Naive thymus-derived CD8-positive, alpha-beta T cell (primary cell): ENCODE measurements at places on chromosomes 13 and 19.

DNA sequence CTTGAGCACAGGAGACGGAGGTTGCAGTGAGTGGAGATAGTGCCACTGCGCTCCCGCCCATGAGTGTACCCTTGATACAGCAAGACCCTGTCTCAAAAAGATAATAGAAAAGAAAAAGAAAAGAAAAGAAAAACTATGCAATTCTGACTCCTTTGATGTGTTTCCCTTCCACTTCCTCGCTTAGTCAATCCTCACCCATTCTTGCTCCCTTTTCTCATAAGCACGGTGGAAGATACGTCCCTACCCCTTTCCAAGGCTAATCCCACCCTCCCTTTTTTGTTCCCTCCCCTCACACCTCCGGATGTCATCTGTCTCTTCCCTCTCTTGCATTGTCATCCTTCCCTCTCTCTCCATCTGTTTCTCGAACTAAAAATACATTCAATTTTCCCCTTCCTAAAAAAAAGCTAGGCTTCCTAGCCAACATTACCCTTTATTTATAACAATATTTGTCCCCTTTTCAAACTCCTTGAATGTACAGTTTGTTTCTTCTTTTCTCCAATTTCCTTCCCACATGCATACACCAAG, 40.5 kb upstream of the ITM2B start:
- DNase-seq, result no peak

GRCh38 chr19:41386442-41386841, 10.1 kb downstream of the TMEM91 start:
- DNase-seq, result no peak

- peak; percentile 96 for DNase-seq
Observed at GRCh38 chr19:12294249-12295158, at the start of gene ZNF44. Gene ZNF44 (minus strand): TSS chr19:12294883. CDS start chr19:12294694, 189 bp downstream.

GRCh38 chr19:35342430-35342829, 5.3 kb upstream of the FFAR1 start:
- DNase-seq, result no peak

- no peak for DNase-seq
Observed at GRCh38 chr13:33168321-33168960, 117.1 kb downstream of the STARD13 start.

DNA sequence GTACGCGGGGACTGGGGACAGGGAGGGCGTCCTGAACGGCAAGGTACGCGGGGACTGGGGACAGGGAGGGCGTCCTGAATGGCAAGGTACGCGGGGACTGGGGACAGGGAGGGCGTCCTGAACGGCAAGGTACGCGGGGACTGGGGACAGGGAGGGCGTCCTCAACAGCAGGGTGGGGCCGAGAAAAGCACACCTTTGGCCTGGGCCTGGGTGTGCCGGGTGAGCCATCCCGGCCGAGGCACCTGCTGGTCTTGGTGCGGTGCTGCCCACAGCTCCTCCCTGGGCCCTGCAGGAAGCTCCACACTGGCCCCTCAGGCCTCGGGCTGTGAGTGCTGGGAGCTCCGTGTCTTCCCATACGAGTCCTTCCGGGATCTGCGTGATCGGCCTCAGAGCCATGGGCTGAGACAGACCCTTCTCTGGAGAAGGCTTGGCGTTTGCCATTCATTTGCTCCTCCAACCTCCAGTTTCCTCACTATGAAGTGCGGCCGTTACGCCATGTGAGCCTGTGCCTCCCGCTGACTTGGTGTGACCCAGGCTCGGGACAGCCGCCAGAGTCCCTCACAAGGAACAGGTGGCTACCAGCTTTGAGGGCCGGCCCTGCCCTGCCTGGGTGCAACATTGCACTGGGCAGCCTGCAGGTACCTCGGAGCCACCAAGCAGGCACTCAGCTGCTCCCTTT, 7.8 kb upstream of the ZNF554 start:
- DNase-seq, result no peak

GRCh38 chr13:113147206-113147605, 11.2 kb upstream of the PROZ start:
- no peak for DNase-seq

GRCh38 chr13:111239764-111240670, 80.4 kb upstream of the TEX29 start:
- DNase-seq, result no peak

DNA sequence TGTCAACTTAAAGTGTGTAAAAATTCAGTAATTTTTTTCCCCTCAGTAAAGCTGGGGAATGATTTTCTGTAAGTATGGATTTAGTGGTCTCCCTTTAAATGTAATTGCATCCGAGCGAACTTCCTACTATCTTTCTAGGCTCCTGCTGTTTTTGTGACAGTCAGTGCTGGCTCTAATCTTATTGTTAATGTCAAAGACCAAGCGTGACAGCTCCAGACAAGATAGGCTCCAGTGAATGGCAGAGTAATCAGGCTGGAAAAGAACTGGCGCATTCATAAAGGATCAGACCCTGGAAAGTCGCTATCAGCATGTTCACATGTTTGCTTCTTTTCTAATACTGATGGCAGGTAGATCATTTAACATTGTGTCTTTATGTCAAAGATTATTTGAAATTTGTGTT, 908.0 kb upstream of the ATXN8OS start:
- no peak for DNase-seq
